ENCODE measurements at places on chromosomes 1 and 21.

- no peak for DNase-seq
Measured at GRCh38 chr1:99131546-99131945, 126.9 kb upstream of the PLPPR5 start.

GRCh38 chr1:186904361-186904760, 75.6 kb downstream of the PLA2G4A start:
- DNase-seq, result no peak

DNA sequence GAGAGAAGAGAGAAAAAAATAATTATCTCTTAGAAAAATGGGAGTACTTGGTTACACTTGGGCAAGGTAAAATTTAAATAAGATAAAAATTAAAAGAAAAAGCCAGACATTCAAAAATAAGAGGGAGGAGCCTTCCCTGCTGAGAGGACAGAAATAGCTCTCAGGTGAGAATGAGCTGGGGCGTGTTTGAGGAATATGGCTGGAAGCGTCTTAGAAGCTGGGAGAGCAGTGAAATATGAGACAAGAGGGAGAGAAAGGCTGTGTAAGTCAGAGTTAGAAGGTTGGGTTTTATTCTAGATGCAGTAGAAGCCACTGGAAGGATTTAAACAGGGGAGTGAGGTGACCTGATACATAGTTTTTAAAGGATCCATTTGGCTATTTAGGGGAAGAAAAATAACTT, 154.2 kb upstream of the L1TD1 start:
- DNase-seq, result no peak

- no peak for DNase-seq
Measured at GRCh38 chr1:66265796-66266195, 268.2 kb upstream of the SGIP1 start.

DNA sequence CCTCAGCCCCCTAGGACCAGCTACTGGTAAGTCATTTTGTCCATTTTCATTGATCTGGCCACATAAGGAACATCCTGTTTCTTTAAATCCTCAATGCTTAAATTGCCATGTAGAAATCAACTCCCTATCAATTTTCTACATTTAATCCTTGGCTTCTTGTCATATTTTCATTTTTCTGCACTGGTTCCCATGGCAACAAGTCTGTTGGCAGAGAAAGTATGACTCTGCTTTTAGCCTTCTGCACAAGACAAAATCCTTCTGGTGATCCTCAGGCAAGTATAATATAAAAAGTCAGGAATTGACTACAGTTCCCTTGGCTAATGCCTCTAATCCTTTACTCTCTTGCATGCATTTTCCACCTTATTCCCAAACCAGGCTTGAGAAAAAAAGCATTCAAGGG, 65.0 kb downstream of the LRRC40 start:
- no peak for DNase-seq

DNA sequence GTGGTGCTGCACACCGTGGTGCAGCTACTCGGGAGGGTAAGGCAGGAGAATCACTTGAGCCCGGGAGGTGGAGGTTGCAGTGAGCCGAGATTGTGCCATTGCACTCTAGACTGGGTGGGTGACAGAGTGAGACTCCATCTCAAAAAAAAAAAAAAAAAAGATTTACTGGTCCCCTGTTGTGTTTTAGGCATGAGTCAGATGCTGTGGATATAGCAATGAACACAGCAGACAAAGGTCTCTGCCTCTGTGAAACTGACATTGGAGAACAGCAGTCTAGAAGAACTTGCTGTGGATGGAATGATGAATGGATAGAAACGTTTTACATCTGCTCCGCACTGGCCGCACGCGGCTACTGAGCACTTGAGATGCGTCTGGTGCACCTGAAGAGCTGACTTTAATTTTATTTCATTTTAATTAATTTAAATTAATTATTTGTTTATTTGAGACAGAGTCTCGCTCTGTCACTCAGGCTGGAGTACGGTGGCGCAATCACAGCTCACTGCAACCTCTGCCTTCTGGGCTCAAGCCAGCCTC, 24.5 kb upstream of the EPHA2 start:
- DNase-seq, result no peak

DNA sequence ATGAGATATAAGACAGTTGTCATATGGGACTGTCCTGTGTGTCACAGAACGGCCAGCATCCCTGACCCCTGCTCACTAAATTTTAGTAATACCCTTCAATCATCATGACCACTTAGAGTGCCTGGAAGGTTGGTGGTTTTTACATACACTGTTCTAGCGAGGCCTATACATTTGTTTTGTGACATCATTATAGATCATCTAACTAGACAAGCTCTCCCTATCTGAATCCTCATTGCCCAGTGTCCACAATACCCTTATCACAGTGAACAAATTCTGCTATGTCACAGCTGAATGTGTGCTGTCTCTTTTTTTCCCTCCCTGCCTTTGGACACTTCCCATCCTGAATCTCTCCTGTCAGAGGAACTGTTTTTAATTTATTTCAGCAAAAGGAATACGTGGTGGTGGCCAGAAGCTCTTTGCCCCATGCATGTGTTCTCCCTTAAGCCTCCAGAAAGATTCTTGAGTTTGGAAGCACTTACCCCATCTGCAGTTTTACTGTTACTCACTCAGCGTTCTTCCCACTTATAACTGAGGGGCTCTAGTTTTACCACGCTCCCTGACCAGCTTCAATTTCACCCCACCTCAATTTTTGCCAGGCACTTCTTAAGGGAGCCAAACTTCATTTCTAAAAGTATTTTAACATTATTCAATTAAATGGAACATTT, 70.3 kb downstream of the OLFML2B start:
- no peak for DNase-seq

GRCh38 chr1:7220007-7220406, 434.8 kb downstream of the CAMTA1 start:
- DNase-seq, result no peak

DNA sequence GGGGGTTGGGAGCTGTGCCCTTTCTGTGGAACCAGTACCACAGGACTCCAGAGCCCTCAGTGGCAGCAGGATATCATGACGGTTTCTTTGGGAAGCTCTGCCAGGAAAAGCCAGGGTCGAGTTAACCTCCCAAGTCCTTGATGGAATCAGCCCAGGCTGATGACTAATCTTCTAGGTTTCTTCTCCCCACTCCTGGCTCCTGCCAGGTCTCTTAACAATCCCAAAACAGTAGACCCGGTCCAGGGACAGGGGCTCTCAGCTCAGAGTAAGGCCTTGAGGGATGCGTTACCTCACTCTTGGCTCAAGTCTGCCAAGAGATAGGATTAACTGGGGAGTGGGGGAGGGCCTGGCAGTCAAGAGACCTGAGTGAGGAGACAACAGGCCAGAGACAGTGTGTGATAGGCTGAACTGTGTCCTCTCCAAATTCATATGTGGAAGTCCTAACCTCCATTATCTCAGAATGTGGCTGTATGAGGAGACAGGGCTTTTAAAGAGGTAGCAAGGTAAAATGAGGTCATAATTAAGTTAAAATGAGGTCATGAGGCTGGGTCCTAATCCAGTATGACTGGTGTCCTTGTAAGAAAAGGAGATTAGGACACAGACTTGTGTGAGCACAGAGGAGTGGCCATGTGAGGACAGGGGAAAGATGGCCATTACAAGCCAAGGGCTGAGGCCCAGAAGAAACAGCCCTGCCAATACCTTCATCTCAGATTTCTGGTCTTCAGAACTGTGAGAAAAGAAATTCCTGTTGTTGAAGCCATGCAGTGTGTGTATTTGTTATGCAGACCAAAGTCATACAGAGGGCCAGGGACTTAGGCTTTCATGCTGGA, 95.0 kb downstream of the BEND5 start:
- no peak for DNase-seq
